ENCODE measurements at places on chromosomes 7 and 10. TPM values are rescaled to one million over a fixed set of nuclear protein-coding genes. Genes with fewer than 3 reads are reported as not detected.

The BMPER gene
- not detected for polyA plus RNA-seq

The GLRX3 gene
- polyA plus RNA-seq, result 70.4 TPM

The SPDYE8 gene
- 0.25 TPM for polyA plus RNA-seq

The NFE2L3 gene
- polyA plus RNA-seq, result 3.0 TPM

The THSD7A gene
- not detected for polyA plus RNA-seq
